ENCODE measurements at places on chromosomes 16 and 17.

DNA sequence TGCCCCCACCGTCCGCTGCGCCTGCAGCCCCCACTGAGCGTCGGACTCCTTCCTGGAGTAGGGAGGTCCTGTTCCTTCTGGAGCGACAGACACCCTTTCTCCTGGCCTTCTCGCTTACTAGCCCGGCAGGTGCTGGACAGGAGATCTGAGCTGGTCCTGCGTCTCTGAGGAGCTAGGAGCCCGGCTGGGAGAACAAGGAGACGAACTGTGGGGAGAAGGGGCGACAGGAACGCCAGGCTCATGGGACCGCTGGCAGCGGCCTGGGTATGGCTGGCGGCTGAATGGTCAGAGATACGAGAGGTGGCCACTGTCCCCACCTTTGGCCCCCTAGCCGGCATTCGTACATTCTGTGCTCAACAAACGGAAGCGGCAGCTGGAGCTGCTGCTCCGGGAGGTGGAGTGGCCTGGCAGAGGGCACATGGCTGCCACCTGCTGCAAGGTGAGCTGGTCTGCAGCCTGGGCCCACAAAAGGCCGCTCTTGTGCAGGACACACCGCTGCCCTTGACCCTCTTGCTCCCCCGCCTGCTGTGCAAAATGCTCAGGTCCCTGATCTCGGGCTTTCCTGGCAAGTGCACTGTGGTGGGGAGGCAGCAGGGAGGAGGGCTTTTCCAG lies 2066.7 kb downstream of the TP53TG3F start:
- DNase-seq = no peak

DNA sequence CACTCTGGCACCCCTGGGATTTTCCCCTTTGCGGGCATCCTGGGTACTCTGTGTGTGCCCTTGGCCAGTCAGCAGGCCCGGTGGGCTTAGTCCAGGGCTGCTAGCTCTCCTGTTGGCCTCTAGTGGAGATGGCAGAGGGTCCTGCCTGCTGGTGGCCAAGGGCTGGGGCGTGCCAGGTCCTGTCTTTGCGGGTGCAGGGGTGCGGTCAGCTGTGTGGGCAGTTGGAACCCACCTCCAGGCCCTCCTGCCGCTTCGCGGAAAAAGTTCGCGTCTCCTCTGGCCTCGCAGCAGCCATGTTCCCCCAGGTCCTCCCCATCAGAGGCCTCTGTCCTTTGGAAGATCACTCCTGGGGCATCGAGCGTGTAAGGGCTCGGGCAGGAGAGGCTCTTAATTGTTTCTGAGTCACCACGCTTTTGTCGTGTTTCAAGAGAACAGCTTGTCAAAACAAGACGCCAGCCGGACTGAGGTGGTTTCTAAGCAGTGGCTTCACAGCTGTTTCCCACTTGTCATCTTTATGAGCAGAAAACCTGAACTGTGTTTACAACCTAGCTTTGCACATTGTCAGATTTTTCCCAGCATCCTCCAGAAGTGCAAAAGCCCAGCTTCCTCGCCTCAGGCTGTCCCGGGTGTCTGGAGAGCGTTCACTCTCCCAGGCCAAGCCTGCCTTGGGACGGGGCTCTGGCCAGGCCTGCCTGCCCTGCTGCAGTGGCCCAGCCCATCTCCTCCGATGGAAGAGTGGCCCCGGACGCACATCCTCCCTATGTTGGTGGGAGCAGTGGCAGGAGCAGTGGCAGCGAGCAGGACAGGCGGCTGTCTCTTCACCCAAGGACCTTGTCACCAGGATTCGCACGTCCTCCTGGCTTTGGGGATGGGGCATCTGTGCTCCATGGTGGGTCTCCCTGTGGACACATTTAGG lies 5.0 kb upstream of the DNASE1L2 start:
- DNase-seq = no peak

GRCh38 chr17:46010597-46011186 lies 11.6 kb downstream of the STH start:
- DNase-seq = no peak

- DNase-seq = no peak
These were observed 25.4 kb downstream of the TMEM114 start for GRCh38 chr16:8564934-8565345.

GRCh38 chr17:81487487-81488275 lies 24.9 kb downstream of the ACTG1 start:
- peak; percentile 88 for DNase-seq

GRCh38 chr16:60459463-60459862 lies 1576.8 kb downstream of the CDH8 start:
- DNase-seq = no peak

GRCh38 chr17:58020401-58020800 lies 13.4 kb upstream of the SRSF1 start:
- DNase-seq = no peak

DNA sequence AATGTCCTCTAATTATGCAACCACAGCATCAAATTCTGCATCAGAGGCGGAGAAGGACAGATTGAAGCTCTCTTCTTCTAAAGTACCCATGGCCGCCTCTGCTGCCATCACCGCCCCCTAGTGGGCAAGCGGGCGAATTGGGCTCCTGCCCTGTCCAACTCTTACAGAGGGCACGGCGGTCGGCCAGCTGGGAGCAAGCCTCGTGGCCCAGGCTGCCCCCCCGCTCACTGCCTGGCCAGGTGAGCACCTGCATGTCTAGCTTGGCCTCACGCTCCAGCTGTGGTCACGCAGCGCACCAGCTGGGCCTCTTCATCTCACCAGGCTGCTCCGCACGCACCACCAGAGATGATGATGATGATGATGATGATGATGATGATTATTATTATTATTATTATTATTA lies 146.1 kb upstream of the TOM1L1 start:
- DNase-seq = peak; percentile 17

DNA sequence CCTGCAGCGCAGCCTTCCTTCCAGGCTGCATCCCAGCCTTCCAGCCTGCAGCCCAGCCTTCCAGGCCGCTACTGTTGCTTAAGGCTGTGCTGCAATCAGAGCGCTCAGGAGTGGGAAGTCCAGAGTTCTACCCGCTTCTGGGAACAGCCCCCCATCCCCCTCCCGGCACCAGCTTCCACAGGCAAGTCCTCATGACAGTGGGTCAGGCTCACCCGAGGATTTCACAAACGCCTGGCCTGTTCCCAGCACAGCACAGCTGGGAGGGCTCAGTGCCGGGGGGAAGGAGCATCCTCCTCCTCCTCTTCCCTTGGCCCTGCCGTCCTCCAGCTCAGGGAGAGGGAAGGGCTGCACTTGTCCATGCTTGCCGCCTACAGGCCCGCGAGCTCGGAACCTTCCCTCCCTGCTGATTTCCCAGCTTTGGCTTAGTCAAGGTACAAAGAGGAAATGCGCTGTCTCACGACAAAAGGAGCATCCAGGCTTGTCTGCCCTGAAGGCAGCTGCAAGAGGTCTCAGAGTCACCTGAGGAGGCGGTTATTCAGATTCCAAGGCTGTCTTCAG lies 8.3 kb downstream of the SOCS3 start:
- DNase-seq = no peak

- no peak for DNase-seq
These were observed 3.1 kb upstream of the ARL5C start for GRCh38 chr17:39169101-39169500.

Measured in stimulated activated CD4-positive, alpha-beta T cell treated with anti-CD3 and anti-CD28 coated beads, Interleukin-15, amount 100 ng/mL, for 24 hours (primary cell).